ENCODE measurements at places on chromosomes 5 and 9. TPM values are rescaled to one million over a fixed set of nuclear protein-coding genes. Genes with fewer than 3 reads are reported as not detected.

- DNase-seq: no peak
Observed at GRCh38 chr5:66281294-66281693, 137.2 kb downstream of the SREK1 start.

- DNase-seq: no peak
Observed at GRCh38 chr5:145797336-145797735, 37.8 kb downstream of the PRELID2 start.

MAST4 gene
- 0.16 TPM for total RNA-seq

DRD1 gene
- total RNA-seq: not detected

WDR38 gene
- total RNA-seq: not detected

- DNase-seq: no peak
Observed at GRCh38 chr9:113184539-113184938, 33.7 kb downstream of the SLC31A2 start.

GPX3 gene
- 2.3 TPM for total RNA-seq

IL9 gene
- total RNA-seq: not detected

SPATA31E1 gene
- not detected for total RNA-seq

GRCh38 chr5:111697215-111697614 is 59.8 kb downstream of the NREP start:
- no peak for DNase-seq

Measured in MG63 (cell line).